Natural killer cell treated with Interleukin-12 subunit alpha and Interleukin-12 subunit beta and Interleukin-15 and Interleukin-18, amount 100 ng/mL, for 72 hours (primary cell): ENCODE measurements at places on chromosomes 3 and 15.

- no peak for DNase-seq
These were observed 23.7 kb downstream of the SATB1 start for GRCh38 chr3:18401300-18401961.

- DNase-seq = no peak
These were observed 66.9 kb upstream of the ZBED2 start for GRCh38 chr3:111662012-111662411.

DNA sequence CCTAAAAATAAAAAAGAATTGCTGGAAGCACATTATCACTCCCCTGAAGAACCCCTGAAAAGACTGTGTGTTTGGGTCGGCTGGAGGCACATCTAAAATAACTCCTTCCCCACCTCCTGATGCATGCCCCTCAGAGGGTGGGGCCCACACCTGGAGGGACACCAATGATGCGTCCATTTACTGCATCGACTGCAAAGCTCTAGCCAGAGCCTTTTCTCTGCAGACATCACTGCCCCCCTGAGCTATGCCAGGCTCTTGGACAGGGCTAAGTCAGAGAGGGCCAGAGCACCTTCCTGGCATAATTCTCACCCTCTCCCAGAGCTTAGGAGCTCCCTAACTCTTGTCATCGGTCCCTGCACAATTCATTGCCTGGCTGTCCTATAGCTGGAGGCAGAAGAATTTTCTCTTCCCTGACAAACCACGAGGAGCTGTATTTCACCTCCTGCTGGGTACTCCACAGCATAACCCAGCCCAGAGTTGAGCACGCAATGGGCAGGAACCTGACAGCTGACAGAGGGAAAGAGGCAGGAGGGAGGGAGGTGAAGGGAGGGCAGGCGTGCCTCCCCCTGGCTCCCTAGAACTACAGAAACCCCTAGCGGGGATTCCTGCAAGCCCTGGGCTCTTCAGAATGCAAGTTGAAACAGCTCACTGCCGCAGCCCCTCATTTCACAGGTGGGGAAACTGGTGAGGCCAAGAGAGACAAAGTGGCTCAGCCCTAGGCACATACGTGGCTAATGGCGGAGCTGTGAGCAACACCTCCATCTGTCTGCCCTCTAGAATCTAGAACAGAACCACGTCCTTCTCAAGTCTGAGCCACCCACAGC, 46.6 kb downstream of the XXYLT1 start:
- no peak for DNase-seq

GRCh38 chr3:71309342-71309741, 274.2 kb downstream of the FOXP1 start:
- no peak for DNase-seq

- no peak for DNase-seq
These were observed at the start of gene MINDY4B for GRCh38 chr3:150905339-150905738. Gene MINDY4B, minus strand, starts transcription at chr3:150905439. Its CDS starts 0 bp downstream, at chr3:150905439.

DNA sequence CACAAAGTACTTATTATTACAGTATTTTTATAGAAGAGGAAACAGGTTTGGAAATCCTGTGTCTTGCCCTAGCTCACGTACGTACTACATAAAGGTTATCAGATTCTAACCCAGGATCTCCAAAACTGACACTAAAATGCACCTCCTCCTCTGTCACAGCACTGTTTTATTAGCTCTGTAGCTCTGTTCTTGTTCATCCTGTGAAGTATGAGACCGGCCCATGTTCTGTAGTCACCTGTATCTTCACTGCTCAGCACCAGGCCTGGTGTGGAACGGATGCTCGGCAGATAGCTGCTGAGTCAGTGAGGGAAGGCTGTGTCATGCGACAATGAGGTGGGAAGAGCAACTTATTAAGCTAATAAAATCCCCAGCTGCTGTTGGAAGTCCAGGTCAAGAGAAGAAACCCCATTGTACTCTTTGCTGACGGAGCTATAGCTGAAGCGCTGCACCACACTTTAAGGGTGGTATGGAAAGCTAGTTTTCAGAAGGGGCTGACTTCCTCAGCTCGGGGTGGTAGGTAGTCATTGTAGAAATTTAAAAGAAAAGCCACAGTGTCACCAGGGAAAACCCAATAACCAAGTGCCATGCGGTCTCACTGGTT, 22.8 kb downstream of the BCL2A1 start:
- no peak for DNase-seq

DNA sequence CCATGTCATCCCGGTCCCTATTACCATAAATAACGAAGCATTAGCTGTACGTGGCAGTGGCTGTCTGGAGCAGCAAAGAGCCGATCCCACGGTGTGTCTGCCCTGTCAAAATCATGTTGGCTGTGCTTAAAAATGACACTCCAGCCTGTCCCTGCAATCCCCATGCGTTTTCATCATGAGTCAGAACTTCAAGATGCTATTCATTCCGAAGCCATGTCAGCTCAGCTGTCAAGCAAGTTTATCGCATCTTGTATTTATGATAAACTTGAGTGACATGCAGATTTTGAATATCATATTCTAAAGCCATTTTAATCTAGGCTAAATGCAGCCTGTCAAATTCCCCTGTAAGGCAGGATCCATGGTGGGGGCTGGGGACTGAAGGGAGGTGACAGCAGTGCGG, 152.4 kb downstream of the TJP1 start:
- DNase-seq = no peak

- DNase-seq = no peak
These were observed 28.7 kb downstream of the CMTM7 start for GRCh38 chr3:32420126-32421038.

DNA sequence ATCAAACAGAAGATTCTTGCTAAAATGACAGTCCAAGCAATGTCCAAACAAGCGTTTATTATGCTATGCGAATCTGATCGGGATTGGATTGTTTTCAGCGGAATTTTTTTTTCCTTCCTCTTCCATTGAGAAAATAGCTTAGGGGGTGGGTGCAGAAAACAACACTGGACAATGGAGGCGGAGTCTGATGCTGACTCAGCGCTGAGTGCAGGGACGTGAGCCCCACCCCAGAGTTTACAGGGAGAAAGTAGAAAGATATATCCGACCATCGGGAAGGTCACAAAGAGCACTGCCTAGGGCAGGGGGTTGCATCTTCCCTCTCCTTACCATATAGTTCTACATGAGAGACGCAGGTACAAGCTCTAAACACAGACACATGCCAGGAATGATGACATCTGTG, 117.0 kb downstream of the FOXP1 start:
- DNase-seq = no peak

GRCh38 chr3:16810593-16811367, 74.0 kb upstream of the PLCL2 start:
- no peak for DNase-seq

- DNase-seq = no peak
These were observed 94.7 kb downstream of the SAMMSON start for GRCh38 chr3:70094197-70094596.

- DNase-seq = no peak
These were observed 107.3 kb upstream of the LPP start for GRCh38 chr3:188046561-188047211.

GRCh38 chr15:99474909-99475753, 90.7 kb upstream of the MEF2A start:
- no peak for DNase-seq

GRCh38 chr3:196377321-196377720, 39.1 kb upstream of the TM4SF19 start:
- no peak for DNase-seq

DNA sequence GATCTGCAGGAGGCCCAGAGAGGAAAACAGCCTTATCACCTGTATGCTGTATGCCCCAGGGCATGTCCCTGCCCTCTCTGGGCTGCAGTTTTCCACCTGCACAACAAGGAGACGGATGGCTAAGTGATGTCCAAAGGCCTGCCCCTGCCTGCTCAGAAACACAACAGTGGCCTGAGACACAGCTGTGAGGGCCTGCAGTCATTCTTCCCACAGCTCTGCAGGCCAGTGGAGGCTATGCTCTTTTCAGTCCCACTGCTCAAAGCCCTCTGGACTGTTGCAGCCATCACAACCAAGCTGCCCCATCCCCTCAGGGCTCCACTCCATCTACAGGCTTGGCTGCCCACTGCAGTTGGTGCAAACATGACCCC, 5.2 kb upstream of the TBC1D2B start:
- DNase-seq = no peak

- DNase-seq = no peak
These were observed 122.7 kb downstream of the CHCHD6 start for GRCh38 chr3:126826693-126827092.

GRCh38 chr3:87696124-87697013, 362.4 kb downstream of the CGGBP1 start:
- DNase-seq = no peak

GRCh38 chr3:10338591-10339353, 17.9 kb upstream of the SEC13 start:
- DNase-seq = no peak

DNA sequence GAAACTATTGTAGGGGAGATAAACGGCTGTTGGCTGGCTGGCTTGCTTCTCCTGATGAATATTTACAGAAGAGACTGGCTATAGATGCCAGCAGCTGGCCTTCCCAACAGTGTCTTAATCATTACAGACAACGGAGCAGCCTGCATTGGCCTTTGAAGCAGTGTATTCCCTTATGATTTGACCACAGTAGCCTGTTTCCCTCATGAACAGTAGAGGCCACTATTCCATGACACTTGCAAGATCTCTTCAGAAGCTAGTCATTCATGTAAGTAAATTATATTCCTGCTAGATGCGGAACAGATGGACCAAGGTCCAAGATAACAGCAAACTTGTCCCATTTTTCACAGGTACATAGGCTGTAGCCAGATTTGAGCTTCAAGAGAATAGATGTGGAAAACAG, 47.3 kb downstream of the TMCO5A start:
- no peak for DNase-seq

GRCh38 chr3:30894521-30895251, at the start of gene GADL1:
Gene GADL1, minus strand, starts transcription at chr3:30894661. Its CDS starts 47 bp downstream, at chr3:30894614.
- no peak for DNase-seq
